MCF 10A (cell line): ENCODE measurements at places on chromosomes 6 and 20. TPM values are rescaled to one million over a fixed set of nuclear protein-coding genes. Genes with fewer than 3 reads are reported as not detected.

PSORS1C1 gene
- 7.7 and 11.7 TPM in 2 replicates for total RNA-seq

PACSIN1 gene
- not detected in 2 replicates for total RNA-seq

ARMH2 gene
- total RNA-seq, result not detected in 2 replicates

FAM162B gene
- total RNA-seq, result not detected in 2 replicates

DNA sequence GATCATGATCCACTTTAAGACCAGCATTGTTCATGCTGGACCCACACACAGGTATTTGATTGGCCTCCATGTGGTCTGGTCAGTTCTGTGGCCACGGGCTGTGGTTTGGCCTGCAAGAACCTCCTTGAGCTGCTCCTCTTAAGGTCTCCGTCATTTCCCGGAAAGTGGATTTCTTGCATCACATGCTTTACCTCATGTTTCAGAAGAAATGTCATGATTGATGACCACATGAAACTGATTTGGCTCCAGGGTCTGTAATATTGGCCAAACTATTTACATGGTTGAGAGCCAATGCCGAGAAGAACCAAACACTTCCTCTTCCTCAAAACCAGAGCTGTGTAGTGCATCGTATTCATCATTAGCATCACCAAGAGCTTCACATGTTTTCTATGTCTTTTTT, 13.2 kb upstream of the RSPH3 start:
- H3K27me3 ChIP-seq, result no peaks in the 10 kb centered on the region
- H3K27ac ChIP-seq, result no peak overlapping the region
- H3K4me3 ChIP-seq, result no peak overlapping the region
- DNase-seq, result no peak
- no peaks in the 10 kb centered on the region for H3K36me3 ChIP-seq

DNA sequence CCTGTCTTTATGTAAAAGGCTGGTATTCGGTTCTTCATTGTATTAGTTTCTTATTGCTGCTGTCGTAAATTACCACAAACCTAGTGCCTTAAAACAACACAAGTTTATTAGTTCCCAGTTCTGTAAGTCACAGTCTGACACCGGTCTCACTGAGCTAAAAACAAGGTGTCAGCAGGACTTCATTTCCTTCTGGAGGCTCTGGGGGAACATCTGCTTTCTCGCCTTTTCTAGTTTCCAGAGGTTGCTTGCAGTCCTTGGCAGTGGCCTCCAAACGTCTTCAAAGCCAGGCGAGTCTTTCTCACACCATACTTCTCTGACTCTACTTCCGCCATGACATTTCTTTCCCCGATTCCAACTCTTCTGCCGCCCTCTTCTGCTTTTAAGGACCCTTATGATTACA, 43.0 kb upstream of the ZFAND3 start:
- no peak overlapping the region for H3K4me3 ChIP-seq
- H3K27ac ChIP-seq, result no peak overlapping the region
- no peaks in the 10 kb centered on the region for H3K36me3 ChIP-seq
- no peaks in the 10 kb centered on the region for H3K4me1 ChIP-seq
- H3K27me3 ChIP-seq, result peaks cover 19% of the 10 kb centered on the region

DNA sequence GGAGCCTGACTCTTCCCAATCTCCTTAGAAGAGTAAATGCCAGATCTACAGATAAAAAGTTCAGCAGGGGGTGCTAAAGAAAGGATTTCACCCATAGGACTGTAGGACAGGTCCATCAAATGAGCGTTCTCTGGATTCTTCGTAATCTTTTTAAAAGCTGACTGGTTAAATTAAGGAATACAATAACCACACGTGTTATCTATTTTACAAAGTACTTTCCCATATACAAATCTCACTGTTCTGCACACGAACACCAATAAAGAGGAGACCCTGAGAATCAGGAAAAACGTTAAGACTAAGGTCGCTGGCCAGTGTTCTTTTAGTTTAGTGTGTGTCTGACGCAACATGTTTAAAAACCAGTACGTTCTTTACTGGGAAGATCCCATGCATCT, 542 bp downstream of the TUBE1 start:
- peak; percentile 63 for DNase-seq
- no peak overlapping the region for H3K27ac ChIP-seq
- no peaks in the 10 kb centered on the region for H3K27me3 ChIP-seq
- no peak overlapping the region for H3K4me3 ChIP-seq

GRCh38 chr20:1312904-1313235, 16.1 kb downstream of the SDCBP2 start:
- DNase-seq, result no peak
- H3K27me3 ChIP-seq, result no peaks in the 10 kb centered on the region
- H3K4me1 ChIP-seq, result no peaks in the 10 kb centered on the region
- no peaks in the 10 kb centered on the region for H3K36me3 ChIP-seq
- H3K27ac ChIP-seq, result no peak overlapping the region

DNA sequence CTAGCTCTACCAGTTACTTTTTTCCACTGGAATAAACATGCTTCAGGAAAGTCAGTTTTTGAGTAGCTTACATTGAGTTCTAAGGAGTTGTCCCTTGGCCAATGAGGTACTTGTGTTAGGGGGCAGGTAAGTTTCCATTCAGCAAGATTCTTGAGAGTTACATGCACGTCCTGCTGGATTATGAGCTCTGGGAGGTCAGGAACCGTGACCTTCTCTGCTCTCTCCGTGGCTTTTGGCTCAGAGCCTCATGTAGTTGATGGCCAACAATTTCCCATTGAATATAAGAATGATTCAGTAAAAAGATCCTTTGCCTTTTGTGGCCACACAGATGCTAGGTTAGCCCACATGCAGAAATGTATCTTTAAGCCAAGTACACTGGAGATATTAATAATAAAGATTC, 181.8 kb upstream of the RALGAPA2 start:
- H3K27me3 ChIP-seq, result no peaks in the 10 kb centered on the region
- no peaks in the 10 kb centered on the region for H3K36me3 ChIP-seq
- no peak overlapping the region for H3K27ac ChIP-seq
- DNase-seq, result peak; percentile 5

DNA sequence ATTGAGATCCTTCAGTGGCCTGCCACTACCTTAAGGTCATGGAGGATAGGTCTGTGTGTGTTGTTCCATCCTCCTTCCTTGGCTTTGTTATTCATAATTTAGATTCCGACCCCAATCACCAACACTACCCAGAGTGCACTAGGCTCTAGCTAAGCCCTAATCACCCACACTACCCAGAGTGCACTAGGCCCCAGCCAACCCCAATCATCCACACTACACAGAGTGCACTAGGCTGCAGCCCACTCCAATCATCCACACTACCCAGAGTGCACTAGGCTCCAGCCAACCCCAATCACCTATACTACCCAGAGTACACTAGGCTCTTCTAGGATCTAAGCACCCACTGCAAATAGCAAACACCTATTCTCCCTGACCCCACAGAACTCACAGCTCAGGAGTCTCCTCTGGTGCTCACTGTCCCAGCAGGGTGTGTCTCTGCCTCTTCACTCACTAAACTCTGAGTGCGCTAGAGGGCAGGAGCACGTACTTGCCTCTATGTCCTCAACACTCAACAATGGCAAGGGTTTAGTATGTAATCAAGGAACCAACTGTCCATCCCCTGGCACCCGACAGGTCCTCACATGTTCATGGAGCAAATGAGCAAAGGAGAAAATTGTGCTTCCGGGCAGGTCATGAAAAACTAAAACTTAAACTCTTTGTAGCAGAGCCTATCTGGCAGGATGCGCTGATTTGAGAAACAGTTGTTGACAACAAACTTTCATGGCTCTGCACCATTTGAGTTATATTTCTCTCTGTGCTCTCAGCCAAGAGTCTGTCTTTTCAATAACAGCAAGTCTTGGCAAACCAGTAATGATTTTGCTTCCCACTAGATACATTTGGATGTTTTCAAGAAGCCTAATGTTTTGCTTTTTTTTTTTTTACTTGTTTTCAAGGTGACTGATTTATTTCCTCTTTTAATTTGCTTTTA, 54.3 kb downstream of the SLC22A23 start:
- peak; percentile 62 for DNase-seq
- peak overlapping the region; percentile 61 for H3K27ac ChIP-seq
- H3K27me3 ChIP-seq, result no peaks in the 10 kb centered on the region
- peaks cover 3% of the 10 kb centered on the region for H3K36me3 ChIP-seq
- peaks cover 40% of the 10 kb centered on the region for H3K4me1 ChIP-seq

- no peaks in the 10 kb centered on the region for H3K27me3 ChIP-seq
- no peak for DNase-seq
- no peaks in the 10 kb centered on the region for H3K36me3 ChIP-seq
- H3K27ac ChIP-seq, result no peak overlapping the region
These were observed 72.2 kb upstream of the NAA20 start for GRCh38 chr20:19944772-19945459.

GRCh38 chr20:25567286-25567685, 18.0 kb downstream of the NINL start:
- no peak for DNase-seq
- no peak overlapping the region for H3K27ac ChIP-seq
- no peaks in the 10 kb centered on the region for H3K36me3 ChIP-seq
- no peak overlapping the region for H3K4me3 ChIP-seq
- H3K27me3 ChIP-seq, result no peaks in the 10 kb centered on the region

GRCh38 chr6:32291543-32291942, 67.7 kb upstream of the NOTCH4 start:
- no peak for DNase-seq
- no peaks in the 10 kb centered on the region for H3K4me1 ChIP-seq
- H3K36me3 ChIP-seq, result no peaks in the 10 kb centered on the region
- no peak overlapping the region for H3K4me3 ChIP-seq
- peaks cover 80% of the 10 kb centered on the region for H3K27me3 ChIP-seq

DNA sequence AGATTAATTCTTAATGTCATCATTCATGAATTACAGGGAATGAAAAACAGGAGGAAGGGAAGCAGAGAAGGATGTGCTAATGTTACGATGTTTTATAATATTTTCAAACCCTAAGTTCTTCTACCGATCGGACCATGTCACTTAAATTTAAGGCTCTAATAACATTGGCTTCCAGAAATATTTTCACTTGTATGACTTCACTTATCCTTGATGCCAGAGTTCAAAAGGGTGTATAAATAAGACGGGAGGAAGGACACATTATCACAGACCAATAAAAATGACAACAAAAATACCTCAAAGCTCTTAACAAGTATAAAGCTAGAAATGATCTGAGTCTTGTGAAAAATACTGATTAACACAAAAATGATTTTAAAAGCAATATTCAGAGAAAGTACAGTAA, 370.4 kb upstream of the CITED2 start:
- DNase-seq, result no peak
- peak overlapping the region; percentile 85 for H3K27ac ChIP-seq
- no peak overlapping the region for H3K4me3 ChIP-seq
- H3K27me3 ChIP-seq, result no peaks in the 10 kb centered on the region
- H3K4me1 ChIP-seq, result peaks cover 47% of the 10 kb centered on the region

DNA sequence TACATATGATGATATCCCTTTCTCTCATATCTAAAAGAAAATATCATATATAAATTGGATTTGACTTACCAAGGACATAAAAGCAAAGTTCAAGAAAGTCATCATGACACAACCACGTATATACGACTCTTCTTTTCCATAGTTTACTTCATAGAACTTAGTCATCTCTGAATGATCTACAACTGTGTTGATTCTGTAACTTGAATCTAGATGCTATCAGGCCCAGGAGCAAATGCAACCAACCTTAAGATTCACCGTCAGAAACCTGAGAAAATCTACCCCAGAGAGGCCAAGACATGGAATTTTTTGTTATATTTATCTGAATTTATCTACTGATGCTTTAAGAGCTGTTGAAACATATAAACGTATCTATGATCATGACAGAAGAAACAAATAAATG, 165.6 kb downstream of the PDE10A start:
- H3K4me1 ChIP-seq, result no peaks in the 10 kb centered on the region
- H3K27ac ChIP-seq, result no peak overlapping the region
- DNase-seq, result no peak
- no peaks in the 10 kb centered on the region for H3K36me3 ChIP-seq
- no peak overlapping the region for H3K4me3 ChIP-seq

- DNase-seq, result no peak
- peaks cover 18% of the 10 kb centered on the region for H3K36me3 ChIP-seq
- H3K27me3 ChIP-seq, result no peaks in the 10 kb centered on the region
- H3K4me3 ChIP-seq, result no peak overlapping the region
- no peaks in the 10 kb centered on the region for H3K4me1 ChIP-seq
These were observed 14.2 kb downstream of the CEP162 start for GRCh38 chr6:84213217-84213616.

- no peak overlapping the region for H3K4me3 ChIP-seq
- no peaks in the 10 kb centered on the region for H3K27me3 ChIP-seq
- no peak overlapping the region for H3K27ac ChIP-seq
- no peak for DNase-seq
- H3K36me3 ChIP-seq, result no peaks in the 10 kb centered on the region
- no peaks in the 10 kb centered on the region for H3K4me1 ChIP-seq
These were observed 136.1 kb upstream of the THEMIS start for GRCh38 chr6:128036808-128037570.

DNA sequence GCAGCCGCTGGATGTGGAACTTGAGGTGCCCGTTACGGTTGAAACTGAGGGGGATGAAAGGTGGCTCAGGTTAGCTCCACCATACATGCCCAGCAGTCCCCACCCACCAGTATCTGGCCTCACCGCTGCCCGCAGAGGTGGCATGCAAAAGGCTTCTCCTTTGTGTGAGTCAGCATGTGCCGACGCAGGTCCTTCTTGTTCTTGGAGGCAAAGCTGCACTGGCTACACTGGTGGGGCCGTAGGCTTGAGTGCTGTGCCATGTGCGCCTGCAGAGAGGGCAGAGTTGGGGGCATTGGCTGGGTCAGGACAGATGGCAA, 15.8 kb downstream of the PCIF1 start:
- DNase-seq, result no peak
- H3K4me3 ChIP-seq, result no peak overlapping the region
- peaks cover 79% of the 10 kb centered on the region for H3K36me3 ChIP-seq
- H3K27ac ChIP-seq, result no peak overlapping the region
- no peaks in the 10 kb centered on the region for H3K27me3 ChIP-seq

DNA sequence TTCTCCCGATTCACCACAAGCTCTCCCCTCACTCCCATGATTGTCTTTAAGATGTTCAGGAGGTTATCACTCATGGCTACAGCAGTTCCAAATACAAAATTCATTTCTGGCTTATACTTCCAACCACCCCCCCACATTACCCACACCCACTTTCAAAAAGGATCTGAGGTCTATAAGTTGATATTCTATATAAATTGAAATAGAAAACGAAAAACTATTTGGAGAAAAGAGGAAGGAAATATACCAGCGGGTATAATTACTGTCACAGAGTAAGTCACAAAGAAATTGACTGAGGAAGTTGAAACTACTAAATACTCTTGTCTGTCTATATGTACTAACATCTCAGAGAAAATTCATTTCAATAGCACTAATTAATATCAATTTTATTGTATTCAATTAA, 112.7 kb upstream of the TNFAIP3 start:
- peaks cover 6% of the 10 kb centered on the region for H3K4me1 ChIP-seq
- no peak overlapping the region for H3K4me3 ChIP-seq
- no peak overlapping the region for H3K27ac ChIP-seq
- H3K36me3 ChIP-seq, result no peaks in the 10 kb centered on the region

DNA sequence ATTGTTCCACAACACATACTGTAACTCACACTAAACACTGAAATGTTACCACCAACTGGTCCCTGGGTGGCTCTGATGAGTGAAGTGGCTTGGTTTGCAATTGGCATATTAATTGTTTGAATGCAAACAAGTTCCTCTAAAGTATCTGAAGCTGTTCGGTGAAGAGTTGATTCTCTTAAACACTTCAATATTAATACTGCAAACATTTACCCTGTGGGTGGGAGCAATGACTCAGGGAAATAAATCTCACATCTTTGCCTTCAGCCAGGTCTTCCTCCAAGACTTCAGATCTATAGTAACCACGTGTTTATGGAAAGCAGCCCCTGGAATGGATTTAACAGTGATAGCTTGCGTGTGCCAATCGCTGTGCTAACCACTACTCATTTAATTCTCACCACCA, 176.0 kb downstream of the MAFB start:
- H3K4me3 ChIP-seq, result no peak overlapping the region
- H3K36me3 ChIP-seq, result no peaks in the 10 kb centered on the region
- peaks cover 41% of the 10 kb centered on the region for H3K4me1 ChIP-seq
- no peak for DNase-seq

- H3K27ac ChIP-seq, result no peak overlapping the region
- H3K27me3 ChIP-seq, result no peaks in the 10 kb centered on the region
- no peak overlapping the region for H3K4me3 ChIP-seq
- H3K4me1 ChIP-seq, result no peaks in the 10 kb centered on the region
These were observed 82.4 kb downstream of the HDGFL1 start for GRCh38 chr6:22651731-22652130.
